A673 (cell line): ENCODE measurements at places on chromosomes 4 and X. TPM values are rescaled to one million over a fixed set of nuclear protein-coding genes. Genes with fewer than 3 reads are reported as not detected.

Gene PPEF2
- total RNA-seq = not detected in 2 replicates

Gene PIGA
- total RNA-seq = 16.8 and 17.4 TPM in 2 replicates

Gene TLR3
- 1.8 and 2.5 TPM in 2 replicates for total RNA-seq

Gene AKAP4
- total RNA-seq = not detected in 2 replicates

GRCh38 chr4:41957634-41958033, 22.4 kb downstream of the TMEM33 start:
- DNase-seq = peak; percentile 55

- DNase-seq = no peak
Observed at GRCh38 chr4:8396762-8397406, 43.6 kb downstream of the ACOX3 start.

DNA sequence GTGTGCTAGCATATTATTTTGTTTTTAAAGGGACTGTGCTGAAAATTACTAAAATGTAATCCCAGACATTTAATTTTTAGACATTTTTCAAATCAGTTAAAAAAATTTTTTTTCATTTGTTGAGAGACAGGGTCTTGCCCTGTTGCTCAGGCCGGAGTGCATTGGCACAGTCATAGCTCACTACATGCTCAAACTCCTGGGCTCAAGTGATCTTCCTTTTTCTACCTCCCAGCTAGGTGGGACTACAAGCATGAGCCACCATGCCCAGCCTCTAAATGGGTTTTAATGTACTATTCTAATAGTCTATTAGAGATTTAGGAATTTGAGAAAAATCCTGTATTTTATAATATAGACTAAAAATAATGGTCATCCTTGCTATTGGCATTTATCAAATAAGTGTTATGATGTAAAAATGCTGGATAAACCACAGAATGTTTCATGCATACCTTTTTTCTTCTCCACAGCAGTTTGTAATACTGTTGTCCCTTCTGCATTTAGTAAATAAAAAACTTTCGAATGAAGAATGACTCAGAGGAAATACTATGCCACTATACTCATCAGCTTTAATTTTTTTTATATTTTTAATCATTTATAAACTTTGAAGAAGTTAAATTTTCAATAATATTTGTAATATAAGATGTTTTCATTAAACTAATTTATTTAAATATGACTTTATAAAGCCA, 29.9 kb downstream of the CPEB2 start:
- no peak for DNase-seq

DNA sequence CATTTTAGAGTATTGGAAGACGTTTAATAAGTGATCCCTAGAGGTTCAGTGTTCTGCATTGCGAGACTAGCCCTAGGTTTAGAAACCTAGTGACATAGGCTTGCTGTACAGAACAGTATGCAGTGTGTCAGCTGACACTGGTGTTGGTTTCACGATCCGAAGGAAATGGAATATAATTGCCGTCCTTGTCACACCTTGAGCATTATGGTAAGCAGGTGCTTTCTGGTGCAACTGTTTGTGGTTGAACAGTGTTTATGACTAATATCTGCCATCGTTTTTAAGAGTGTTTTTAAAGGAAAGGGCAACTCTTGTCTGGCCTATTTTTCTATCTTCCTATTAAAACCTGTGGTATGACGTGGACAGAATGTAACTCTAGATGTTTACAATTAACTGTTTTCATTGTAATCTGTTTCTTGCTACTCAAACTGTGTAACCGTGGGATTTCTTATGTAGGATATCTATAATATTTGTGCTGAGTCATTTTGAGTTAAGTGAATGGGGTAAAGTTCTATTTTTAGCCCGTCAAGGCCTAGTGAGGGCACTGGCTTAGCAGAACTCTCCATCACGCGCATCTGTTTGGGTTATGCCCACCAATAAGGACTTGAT, 53.8 kb upstream of the TBC1D14 start:
- peak; percentile 24 for DNase-seq
